ENCODE measurements at places on chromosomes 3 and 15.

DNA sequence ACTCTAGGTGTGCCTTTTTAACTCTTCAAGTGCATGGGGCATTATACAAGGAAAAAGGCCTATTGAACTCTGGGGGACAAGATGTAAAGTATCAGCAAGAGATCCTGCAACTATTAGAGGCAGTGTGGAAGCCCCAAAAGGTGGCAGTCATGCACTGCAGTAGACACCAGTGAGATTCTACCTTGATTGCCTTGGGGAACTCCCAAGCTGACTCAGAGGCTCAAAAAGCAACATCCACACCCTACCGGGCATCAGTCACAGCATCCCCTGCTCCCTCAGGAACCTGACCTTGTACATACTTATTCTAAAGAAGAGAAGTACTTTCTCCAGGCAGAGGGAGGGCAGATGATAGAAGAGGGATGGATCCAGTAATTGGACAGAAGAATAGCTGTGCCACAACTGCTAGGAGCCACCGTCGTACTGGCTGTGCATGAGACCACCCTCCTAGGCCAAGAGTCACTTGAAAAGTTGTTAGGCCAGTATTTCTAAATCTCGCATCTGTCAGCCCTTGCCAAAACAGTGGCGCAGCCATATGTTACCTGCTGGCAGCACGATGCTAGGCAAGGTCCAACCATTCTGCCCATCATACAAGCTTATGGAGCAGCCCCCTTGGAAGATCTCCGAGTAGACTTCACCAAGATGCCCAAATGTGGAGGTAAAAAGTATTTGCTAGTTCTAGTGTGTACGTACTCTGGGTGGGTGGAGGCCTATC, 523.1 kb upstream of the FRG2C start:
- no peak for DNase-seq

DNA sequence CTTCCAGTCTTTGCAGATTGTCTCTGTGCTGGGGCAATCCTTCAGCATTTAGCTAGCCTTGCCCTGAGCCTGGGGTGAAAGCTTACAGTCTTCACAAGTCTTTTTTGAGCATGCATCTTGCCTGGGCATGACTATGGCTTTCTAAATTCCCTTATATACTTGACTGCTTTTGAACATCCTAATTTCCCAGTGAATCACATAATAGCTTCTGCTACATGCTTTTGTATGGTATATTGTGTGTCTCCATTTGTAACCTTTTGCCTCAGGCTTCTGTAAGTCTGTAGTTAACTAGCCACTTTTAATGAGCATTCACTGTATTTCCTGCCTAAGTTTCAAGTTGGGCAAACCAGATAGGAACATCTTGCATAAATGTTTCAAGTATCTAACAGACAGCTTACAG, 76.8 kb downstream of the CHCHD4 start:
- DNase-seq = no peak

DNA sequence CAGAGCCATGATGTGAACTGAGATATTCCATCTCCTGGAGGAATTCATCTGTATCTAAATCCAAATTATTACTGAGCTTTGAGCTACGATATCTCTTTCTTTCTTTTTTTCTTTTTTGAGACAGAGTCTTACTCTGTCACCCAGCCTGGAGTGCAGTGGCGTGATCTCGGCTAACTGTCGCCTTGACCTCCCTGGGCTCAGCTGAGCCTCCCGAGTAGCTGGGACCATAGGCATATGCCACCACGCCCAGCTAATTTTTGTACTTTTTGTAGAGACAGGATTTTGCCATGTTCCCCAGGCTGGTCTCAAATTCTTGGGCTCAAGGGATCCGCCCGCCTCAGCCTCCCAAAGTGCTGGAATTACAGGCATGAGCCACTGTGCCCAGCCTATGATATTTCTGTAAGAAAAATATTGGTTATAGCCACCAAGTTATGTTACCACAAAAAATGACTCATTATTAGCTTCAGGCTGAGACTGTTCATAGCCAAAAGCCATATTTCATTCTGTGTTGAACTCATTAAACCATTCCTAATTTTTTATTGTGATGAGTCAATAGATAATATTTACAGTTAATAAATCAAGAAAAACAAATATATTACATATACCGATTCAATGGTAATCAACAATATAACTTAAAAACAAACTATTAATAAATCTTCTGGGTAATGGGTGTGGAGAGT, 27.1 kb upstream of the SLC30A4 start:
- DNase-seq = no peak

DNA sequence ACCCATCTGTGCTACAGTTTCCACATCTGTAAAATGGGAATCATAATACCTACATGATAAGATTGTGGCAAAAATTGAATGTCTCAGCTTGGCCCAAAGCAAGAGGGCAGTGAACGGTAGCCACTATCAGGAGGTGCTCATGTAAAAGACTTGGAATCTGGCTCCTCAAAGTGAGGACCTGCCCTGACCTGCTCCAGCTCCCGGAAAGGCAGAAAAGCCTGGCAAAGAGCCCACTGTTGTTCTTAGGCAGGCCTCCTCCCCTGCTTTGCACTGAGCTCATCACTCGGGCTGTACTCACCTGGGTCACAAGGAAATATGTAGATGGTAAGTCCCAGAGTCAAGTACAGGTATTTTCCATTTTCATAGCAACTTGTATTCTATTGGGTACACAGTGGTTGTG, 250.7 kb upstream of the TBL1XR1 start:
- DNase-seq = no peak

DNA sequence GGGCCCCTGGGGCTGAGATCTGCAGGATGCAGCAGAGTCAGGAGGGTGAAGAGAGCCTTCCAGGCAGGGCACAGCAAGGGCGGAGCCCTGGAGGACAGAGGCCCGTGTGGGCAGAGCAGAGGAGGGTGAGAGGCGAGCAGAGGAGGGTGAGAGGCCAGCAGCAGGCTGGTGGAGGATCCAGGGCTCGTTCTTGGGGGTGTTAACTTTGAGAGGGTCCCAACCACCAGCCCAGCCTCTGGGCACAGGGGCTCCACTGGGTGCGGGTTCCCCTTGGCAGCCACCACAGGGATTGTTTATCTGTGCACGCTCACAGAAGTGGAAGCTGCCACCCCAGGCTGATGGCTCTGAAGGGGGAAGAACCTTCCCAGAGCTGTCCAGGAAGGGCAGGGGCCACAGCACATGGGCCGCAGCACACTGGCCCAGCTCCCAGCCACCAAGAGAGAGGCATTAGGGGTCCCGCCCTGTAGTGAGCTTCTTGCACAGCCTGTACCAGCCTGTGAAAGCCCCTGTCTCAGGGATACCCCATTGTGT, 9.3 kb upstream of the PLXND1 start:
- DNase-seq = no peak

DNA sequence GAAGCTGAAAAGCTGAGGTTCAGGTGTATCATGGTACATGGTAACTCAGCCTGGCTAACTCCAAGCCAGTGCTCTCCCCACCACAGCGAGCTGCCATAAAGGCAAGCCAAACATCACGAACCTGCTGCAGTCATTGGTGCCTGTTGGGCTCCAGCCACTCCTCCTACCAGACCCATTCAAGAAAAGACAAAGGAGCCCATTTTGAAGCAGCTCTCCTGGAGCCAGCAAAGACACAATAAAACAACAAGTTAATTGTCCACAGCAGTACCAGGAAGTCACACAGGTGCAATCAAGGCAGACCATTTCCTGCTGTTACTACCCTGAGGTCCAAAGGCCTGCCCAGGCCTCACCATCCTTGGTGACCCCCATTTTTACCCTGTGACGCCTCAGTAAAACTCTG, 77.6 kb downstream of the DAPK2 start:
- no peak for DNase-seq

DNA sequence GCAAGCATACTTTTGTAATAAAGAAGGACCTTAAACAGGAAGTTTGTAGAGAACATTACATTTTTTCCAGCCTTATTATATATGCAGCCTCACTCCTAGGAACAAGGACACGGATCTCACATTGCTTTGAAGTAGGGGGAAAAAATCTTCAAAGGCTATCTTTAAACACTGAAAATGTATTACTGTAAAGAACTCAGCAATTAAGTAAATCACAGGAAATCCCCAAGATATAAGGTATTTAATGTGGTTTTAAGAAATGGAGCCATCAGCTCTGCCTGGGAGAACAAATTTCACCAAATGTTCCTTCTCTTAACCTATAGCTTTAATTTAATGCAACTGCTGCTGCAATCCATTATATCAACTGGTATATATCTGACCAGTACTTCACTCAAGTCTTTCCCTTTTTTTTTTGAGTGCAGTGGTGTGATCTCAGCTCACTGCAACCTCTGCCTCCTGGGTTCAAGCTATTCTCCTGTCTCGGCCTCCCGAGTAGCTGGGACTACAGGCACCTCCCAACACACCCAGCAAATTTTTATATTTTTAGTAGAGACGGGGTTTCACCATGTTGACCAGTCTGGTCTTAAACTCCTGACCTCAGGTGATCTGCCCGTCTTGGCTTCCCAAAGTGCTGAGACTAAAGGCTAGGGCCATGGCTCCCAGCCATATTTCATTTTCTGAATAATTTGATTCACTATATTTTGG, 2.8 kb downstream of the BTLA start:
- no peak for DNase-seq
